ENCODE measurements at places on chromosomes 3 and 15.

DNA sequence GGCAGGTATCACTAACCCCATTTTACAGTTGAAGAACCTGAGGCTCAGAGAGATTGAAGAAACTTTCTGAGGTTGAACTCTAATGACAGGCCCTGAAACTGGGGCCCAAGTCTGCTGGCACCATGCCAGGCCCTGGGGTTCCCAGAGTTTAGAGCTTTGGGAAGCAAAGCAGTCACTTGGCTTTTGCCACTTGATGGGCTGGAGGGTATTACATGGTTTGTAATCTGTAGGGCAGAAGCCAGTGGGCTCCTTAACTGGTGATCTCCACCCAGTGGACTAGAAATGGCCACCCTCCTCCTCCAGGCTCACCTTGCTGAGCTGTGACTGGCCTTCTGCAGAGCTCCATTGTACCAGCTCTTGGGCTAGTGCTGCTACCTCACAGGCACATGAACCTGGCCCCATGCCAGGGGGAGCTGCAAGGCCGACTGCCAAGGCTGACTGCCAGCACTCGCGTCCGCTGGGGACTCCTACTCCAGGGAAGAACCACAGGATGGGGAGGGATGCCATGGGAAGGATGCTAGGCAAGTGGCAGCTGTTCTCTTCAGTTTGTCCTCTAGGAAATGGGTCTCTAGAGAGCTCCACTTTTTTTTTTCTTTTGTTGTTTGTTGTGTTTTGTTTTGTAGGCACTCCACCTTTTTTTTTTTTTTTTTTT is 104.8 kb downstream of the ETFA start:
- peak; percentile 90 for DNase-seq

DNA sequence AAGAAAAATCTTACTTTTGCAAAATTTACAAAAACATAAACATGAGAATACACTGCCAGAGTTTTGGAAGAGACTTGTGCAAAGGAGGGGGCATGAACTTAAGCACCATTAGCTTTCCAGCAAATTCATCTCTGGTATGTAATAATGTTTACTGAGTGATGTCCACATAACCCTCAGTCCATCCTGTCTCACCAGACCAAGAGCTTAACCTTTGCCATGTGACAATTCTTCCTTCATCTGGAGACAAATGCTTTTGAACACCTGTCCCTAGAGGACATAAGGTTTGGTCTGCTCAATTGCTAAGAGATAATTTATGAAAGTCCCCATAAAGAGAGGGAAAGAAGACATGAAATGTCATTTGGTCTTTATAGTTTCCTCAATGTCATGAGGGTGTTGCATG is 412.3 kb downstream of the ERC2 start:
- DNase-seq, result no peak

DNA sequence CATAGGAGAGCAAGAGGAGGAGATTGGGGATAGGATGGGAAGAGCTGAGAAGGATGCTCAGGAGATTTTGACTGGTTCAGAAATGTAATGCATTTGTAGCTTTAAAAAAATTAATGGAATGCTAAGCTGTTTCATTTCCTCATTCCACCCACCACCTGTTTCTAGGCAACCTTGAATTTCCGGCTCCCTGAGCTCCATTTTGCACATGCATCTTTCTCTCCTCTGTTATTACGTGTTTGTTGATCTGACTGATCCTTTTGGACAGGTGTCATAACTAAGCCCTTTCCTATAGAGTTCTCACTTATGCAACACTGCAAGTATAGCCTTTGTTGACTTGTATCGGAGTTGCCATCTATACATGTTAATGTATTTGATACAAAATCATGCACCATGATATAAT is 4.3 kb downstream of the TMPRSS7 start:
- no peak for DNase-seq

GRCh38 chr15:40904552-40905201 is 10.4 kb downstream of the VPS18 start:
- no peak for DNase-seq

DNA sequence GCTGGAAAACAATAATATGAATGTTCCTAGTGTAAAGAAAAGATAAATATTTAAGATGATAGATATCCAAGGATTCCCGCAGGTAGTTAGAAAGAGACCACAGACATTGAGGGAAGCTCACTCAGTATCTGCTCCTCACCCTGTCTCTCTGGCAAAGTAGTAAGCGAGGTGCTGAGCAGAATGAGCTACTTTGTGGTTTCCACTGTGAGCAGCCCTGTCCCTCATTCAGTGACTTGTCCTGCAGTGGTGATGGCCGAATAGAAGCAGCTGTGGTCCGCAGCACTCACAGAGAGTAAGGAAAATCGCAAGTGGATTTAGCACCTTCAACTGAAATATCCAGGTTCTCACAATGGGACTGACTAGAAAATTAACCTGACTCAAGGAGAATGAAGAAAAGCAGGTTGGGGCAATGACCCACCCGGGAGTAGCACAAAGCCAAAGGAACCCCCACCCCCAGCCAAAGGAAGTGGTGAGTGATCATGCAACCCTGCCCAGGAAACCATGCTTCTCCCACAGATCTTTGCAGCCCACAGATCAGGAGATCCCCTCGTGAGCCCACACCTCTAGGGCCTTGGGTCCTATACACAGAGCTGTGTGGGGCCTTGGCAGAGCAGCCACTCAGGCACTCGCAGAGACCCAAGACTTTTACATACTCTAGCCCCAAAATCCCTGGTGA is 21.8 kb upstream of the SLC25A38 start:
- no peak for DNase-seq
